Stimulated activated CD4-positive, alpha-beta T cell treated with anti-CD3 and anti-CD28 coated beads, Interleukin-15, amount 100 ng/mL, for 1 hour (primary cell): ENCODE measurements at places on chromosomes 3 and 15.

GRCh38 chr15:36638671-36639070, 59.2 kb downstream of the CDIN1 start:
- no peak for DNase-seq

DNA sequence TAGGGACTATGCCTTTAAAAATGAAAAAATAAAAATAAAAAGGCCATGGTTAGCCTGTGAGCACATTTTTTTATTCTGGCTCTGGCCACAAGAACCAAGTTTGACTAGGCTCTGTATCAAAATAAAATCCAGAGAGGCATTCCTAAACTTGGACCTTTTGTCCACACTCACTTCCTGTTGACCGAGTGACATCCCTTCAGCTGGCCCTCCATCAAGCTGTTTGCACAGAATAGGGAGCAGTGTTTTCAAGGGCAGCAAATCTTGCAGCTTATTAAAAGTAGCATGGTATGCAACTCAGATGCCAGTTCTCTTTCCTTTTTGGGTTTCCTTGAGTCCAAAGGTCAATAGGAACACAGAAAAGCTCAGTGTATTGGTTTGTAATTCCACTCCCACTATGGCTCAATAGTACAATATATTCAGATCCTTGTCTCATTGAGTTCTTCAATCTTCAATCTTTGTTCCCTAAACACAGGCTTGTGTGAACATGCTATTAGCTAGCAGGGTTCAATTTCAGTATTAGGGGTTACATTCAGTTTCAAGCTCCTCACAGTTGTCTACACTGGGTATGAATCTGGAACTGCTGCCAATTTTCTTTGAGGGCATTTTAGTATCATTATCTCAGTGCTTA, 244.5 kb downstream of the RBMS3 start:
- no peak for DNase-seq

DNA sequence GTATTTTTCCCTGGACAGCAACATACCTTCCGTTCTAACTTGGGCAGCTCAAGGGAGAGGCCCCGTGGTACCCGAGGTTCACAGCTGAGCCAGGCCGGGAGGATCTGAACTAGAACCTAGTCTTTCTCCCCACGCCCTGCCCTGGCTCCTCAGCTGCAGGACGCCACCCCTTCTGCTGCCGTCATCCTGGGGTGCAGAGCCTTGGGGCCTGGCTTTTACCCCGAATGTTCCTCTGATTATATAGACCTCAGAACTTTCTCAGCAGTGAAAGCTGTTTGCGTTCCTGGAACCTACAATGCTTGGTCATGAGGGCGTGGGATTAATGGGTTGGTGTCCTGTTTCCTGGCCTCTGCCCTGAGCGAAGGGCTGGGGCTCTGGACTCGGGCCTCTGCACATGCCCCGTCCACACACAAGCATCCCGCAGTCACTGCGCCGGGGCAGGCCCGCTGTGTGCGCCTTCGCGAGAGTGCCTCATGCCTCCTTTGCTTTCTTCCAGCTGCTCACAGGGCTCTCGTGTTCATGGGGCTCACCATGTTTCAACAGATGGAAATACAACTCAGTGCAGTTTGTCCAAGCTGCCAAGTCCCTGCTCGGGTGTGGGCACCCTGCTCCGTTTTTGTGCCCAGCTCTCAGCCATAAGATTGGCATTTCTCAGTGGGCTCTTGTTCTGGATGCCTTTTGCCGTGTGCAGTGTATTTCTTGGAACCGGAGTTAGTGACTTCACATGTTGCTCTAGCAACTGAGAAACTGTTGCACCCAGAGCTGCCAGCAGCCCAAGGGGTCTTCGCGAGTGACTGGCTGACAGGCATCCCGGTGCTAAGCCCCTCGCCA, 20.4 kb downstream of the SYNM start:
- DNase-seq: no peak

- DNase-seq: no peak
Measured at GRCh38 chr15:91216000-91216399, 115.9 kb downstream of the SV2B start.

DNA sequence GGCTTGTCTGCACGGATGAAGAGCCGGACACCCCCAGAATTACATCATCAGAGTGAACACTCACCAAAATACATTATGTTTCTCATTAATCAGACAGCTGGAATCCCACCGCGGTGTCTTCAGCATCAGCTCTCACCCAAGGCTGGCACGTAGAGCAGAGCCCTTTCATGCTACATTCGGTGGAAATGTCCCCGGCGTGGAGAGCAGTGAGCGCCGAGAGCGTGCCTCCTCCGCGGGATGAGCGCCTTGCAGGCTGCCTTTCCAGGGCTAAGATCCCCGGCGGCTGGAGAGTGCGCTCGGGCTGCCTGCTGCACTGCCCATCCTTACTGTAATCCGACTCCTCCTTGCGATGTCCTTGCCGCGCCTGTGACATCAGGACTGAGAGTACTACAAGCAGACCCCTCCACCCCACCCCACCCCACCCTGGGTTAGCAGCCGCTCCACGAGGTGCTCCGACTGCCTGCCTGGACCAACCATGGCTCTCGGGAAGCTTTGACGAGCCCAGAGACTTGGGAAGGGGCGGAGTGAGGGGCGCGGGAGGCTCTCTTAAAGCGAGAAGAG, at the start of gene ZNF385D:
Gene ZNF385D (minus strand): TSS at position 380 of the 561 bp plus-strand sequence. CDS start 294 bp downstream, at position 86.
- DNase-seq: no peak

DNA sequence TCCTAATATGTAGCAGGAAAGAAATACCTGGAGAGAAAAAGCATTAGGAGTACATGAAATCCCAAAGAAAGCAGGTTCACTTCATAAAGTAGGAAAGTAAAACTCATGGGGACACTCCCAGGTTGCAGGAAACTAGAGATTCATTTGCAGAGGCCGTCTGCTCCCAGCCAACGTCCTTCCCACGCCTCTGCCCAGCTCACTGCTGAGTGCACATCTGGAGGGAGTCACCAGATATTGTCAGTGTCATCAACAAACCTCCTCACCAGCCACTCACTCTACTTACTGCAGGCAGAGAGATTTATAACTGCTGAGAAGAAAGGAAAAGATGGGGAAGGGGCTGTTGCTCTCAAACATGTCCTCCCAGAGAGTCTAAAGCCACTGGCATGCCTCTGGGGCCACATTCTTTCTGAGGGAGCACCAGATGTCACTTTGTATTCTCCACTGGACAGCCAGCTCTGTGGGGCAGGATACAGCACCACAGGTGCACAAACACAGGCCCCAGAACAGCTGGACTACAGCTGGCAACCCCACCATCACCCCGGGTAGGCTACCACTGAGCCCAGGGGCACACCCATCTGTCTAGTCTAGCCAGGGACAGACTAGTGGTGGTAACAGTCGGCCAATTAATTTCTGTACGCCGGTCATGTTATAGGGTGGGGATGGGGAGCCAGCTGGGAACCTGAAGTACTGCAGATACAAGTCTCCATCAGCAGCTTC, 64.5 kb downstream of the NPTN start:
- no peak for DNase-seq

- no peak for DNase-seq
Measured at GRCh38 chr15:82021992-82022391, 23.8 kb downstream of the MEX3B start.

DNA sequence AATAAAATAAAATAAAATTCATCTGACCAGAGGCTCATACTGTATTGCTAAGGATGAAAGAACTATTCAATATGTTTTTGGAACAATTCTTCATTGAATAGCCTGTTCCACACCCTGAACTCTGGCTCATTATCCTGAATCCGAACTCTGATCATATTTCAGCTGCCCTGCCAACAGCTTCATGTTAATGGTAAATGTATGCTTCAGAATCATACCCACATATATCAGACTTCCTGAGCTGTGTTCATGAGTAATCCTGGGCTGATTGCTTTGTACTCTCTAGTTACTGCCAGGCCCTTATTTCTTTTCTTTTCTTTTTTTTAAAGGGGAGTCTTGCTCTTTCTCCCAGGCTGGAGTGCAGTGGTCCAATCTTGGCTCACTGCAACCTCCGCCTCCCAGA, 11.8 kb downstream of the INO80 start:
- DNase-seq: no peak

- DNase-seq: no peak
Measured at GRCh38 chr15:98906712-98907083, 100.9 kb downstream of the PGPEP1L start.

- DNase-seq: no peak
Measured at GRCh38 chr3:108414007-108414406, 96.4 kb downstream of the MYH15 start.

- no peak for DNase-seq
Measured at GRCh38 chr15:99440551-99441443, 125.0 kb upstream of the MEF2A start.
